ENCODE measurements at places on chromosomes 3 and 15. TPM values are rescaled to one million over a fixed set of nuclear protein-coding genes. Genes with fewer than 3 reads are reported as not detected.

The NOX5 gene
- total RNA-seq: 0.22 TPM

The ABHD10 gene
- 10.3 TPM for total RNA-seq

The CMTM7 gene
- 12.5 TPM for total RNA-seq

The PPP2R3A gene
- total RNA-seq: 26.1 TPM

The HAUS2 gene
- 41.1 TPM for total RNA-seq

The GTF2A2 gene
- 18.4 TPM for total RNA-seq

The EEF1AKMT4 gene
- 6.3 TPM for total RNA-seq

The ANP32A gene
- 38.8 TPM for total RNA-seq

The RHCG gene
- total RNA-seq: not detected

The TM6SF1 gene
- 2.6 TPM for total RNA-seq

The PPP1R2 gene
- total RNA-seq: 48.8 TPM

Measured in placental pericyte (primary cell).